NCI-H1930 (cell line): ENCODE measurements at places on chromosomes 6 and 20.
A peak's percentile ranks its signal among the peaks of the same experiment; 100 is the strongest.

DNA sequence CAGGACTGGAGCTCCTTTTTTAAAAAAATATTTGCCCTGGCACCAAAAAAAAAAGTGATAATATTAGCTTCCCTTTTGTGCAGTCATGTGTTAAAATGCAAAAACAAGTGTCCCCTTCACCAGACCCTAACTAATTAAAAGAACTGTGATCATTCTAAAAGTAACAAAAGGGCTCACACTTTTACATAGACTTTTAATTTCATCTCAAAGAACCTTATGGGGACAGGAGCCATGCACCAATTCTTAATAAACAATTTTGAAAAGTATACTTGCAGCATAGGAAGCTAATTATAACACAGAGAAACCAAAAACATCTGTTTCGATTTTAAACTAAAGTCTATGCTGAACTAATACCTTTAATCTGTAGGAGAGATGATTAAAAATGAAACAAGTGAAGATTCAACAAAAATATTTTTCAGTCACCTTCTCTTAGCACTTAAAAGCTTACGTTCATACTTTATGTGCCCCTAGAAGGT is 17.3 kb downstream of the STX7 start:
- DNase-seq: no peak

DNA sequence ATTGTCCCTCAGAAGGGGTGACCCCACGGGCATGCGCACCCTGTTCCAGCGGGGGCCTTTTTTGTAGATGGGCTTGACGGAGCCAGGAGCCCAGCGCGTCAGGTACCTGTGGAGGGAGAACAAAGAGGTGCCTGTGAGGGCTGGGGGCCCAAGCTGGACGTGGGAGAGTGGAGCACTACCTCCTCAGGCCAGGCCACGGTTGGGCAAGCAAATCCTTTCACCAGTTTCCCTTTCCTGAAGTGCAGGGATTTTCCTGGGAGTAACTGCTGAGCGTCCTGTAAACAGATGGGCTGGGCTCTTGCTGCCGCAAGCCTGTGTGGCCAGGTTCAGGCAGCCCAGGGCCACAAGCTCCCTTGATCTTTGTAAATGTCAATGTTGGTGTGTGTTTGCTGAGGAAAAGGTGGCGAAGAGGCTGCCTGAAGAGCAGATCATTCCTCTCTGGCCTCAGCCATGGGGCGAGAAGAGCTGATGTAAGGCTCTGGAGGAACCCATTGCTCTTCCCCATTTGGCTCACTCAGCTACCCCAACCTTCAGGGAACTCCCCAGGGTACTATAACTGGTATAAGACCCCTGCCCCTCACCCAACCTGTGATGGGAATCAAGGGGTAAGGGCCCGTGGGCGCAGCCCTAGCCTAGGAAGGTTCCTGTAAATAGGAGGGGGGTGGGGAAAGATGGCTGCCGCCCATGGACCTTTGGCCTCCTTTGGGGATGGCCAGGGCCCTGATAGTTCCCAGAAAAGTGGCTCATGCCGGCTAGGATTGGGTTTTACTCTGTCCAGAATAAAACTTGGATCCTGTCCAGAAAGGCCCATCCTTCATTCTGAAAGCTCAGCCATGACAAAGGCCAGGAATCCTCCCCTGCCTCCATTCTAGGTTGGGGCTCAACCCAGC is 15.5 kb downstream of the MRPS18A start:
- DNase-seq: no peak

DNA sequence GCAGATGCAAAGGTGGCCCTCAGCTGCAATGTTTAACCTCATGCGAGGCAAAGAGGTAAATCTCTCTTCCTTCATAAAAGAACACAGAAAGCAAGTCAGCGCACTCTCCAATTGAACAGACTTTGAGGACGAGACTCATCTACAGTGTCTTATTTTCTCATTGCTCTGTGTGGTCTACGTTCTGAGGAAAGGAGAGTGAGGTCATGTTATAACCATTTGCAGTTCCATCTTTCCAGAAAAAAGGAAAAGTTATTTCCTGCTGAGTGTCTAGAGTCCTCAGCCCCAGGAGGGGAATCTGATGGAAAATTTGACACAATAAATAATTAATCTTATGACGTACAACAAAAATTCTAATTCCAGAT is 35.6 kb upstream of the THBS2 start:
- DNase-seq: no peak

- DNase-seq: no peak
Measured at GRCh38 chr20:15702161-15702560, 871.1 kb downstream of the KIF16B start.

DNA sequence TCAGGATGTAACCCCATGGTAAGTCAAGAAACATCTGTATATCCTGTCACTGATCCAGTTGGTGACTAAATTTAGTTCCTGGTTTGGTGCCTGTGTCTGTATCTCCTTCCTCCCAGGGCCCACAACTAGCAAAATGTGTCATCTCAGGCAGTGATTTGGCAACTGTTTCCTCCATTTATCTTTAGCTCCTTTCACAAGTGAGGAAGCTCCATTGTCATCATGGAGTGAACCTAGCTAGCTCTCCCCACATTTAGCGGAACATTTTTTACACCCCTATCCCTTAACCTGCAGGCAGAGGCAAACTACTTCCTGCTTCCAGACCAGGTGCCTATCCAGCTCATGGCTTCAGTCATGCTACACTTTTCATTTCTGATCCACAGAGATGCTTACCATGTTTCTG is 99.5 kb downstream of the IPCEF1 start:
- no peak for DNase-seq

DNA sequence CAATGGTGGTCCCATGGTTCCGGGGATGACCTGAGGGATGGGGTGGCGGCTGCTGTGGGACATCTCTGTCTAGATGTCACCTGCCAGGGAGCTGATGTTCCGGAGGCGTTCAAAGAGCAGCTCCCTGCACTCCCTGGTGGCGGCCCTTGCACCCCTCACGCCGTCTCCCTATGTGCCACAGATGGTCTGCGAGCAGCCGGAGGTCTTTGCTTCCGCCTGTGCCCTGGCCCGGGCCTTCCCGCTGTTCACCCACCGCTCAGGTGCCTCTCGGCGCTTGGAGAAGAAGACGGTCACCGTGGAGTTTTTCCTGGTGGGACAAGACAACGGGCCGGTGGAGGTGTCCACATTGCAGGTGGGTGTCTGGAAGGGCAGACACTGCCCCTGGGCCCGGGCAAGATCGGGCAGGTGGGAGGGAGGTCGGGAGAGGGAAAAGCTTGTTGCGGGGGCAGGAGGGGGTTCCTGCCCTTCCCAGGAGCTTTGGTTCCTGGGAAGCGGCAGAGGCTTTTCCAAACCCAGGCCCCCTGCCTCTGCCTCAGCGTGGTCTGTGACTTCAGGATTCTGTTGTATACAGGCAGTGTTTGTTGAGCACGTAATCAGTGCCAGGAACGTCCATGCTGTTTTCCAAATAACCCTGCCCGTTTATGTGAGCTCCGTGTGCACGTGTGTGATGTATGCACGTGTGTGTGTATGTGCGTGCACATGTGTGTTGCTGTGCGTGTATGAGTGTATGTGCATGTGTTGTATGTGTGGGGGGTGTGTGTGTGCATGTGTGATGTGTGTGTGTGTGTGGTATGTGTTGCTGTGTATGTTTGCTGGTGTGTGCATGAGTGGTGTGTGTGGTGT is 1.9 kb downstream of the NPEPL1 start:
- no peak for DNase-seq

DNA sequence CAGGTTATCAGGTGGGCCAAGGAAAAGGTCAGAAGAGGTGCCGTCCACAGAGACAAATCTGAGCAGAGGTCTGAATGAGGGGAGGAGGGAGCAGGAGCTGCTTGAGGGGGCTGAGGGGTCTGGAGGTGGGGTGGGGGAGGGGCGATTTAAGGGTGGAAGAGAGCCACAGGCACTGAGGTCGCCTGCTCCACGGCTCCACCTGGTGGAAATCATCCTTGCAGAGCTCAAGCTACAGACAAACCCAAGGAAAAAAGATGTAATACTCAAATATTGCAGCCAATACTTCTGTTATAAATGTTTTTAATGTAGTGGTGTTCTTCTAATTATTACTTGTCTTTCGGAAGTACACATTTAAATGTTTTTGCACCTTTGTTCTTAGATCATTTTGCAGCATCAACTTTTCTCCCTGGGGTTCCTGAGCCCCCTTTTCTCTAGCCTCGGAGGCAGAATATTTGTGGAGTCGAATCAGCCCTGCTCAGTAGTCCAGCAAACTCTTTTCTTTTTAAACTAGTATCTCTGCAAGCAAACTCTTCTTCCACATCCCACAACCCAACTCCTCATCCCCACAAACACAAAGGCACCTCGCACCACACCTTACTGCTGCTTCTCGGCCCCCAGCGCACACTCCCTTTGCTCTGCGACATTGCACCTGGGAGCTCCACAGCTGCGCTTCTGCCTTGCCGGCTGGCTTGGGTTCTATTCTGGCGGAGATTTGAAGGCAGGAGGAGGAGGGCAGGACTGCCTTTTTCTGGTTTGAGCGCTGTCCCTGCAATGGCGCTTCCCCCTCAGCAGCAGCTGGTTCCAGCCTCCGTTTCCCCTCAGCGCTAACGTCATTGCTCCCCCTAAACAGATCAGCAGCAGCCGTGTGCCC is 51.0 kb upstream of the TFAP2A start:
- DNase-seq: no peak

- no peak for DNase-seq
Measured at GRCh38 chr6:34292954-34293353, 44.1 kb upstream of the SMIM29 start.

DNA sequence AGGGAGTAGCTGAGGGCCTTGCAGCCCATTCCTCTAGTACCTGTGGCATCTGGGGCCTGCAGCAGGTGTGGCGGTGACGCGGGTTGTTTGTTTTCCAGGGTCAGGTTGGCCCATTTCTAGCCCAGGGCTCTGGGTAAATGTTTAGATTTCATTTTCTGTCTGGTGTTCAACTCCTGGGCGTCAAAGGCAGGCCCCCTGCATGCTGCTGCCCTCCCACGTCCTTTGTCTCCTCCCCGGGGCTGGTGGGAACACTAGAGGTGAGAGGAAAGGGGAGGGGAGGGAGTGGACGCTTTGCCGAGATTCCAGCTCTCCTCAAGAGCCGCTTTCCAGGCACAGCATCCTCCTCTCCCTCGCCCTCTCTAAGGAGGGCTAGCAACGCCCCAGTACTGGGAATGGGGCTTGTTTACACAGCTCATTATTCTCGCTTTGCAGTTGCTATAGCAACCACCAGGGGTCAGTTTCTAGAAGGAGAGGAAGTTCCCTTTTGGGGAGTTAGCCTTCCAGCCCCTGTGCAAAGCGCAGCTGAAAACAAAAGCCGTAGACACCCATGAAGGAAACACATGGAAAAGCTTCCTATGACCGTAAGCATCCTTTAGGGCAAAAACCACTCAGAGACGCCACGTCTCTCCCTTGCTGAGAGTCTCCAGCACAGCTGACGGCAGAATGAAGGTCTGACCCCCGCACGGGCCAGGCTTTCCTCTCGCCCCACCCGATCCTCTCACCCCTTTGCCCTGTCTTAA is 170.6 kb downstream of the LY86 start:
- DNase-seq: no peak

GRCh38 chr6:3438190-3439167 is 18.4 kb downstream of the SLC22A23 start:
- DNase-seq: peak; percentile 72

GRCh38 chr6:13263669-13264068 is 64.7 kb downstream of the TBC1D7 start:
- DNase-seq: no peak

DNA sequence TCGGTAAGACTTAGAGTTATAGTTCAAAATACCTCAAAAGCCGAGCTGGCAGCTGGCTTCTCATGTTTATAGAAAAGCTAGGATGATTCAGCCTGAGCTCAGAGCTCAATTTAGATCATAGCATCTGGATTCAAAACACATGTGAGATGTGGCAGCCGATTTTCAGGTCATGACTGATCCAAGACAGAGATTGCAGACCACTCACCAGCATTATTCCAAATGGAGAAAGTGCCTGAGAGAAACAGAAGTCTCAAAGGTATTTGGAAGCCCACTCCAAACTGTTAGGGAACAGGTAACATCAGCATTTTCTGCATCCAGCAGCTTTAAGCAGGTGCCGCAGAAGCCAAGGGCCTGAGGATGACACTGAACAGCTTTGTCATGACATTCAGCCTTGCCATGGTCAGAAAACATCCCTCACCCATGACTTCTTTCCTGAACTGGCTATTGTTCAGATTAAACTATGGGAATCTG is 102.2 kb downstream of the BACH2 start:
- DNase-seq: no peak

DNA sequence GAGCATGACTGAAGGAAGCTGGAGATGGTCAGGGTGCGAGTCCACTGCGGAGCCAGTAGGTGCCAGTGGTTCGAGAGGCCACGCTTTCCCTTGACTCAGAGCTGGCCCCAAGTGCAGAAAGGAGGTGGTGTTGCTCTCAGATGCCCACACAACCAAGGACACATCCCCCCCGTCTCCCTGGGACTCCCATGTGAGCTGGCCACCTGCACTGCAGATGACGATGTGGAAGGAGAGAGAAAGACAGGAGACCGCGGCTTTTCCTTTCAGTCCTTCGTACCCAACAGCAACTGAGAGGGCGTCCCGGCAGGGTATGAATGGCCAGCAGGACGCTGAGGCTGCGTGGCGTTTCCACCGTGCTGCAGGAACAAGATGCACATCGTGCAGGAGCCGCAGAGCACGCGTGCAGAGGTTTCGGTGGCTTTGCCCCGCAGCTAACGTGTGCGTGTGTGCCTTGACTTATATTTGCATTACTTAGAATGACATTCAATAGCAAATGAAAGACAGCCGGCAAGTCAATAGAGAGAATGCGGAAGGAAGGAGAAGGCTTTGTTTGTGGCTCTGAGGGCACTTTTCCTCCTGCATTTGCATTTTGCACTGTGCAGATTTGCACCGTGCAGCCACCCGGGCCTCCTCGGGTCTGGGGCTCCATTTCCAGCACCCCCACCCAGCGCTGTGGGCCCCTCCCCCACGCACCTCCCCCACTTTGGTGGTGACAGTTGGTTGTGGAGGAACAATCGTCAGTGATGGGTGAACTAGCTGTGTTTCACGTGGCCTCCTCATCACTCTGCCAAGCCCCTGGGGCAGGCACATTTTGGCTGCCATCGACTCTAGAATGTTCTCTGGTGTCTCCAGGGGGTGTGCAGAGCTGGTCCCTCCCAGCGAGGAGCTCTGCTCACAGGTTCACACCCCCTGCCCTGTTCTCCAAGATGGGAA is 26.4 kb upstream of the BHLHE23 start:
- no peak for DNase-seq

GRCh38 chr6:52227495-52227894 is 16.8 kb downstream of the IL17F start:
- DNase-seq: no peak

DNA sequence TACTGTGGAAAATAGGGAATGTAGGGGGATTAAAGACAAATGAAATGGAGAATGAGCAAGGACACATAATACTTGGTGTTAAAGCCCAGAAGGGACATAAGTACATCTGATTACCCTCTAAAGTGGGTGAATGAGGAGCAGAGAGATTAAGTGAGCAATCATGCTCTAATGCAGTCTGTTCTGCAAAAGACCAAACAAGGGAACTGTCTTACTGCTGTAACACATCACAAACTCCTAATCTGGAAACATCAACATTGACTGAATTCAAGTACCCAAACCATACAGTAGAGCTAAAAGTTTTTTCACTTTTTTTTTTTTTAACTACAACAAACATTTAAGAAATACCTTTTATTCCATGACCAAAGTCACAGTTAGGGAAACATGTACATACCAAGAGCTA is 19.3 kb upstream of the SLC17A4 start:
- DNase-seq: no peak

- peak; percentile 57 for DNase-seq
Measured at GRCh38 chr6:33298773-33299236, at the start of gene RGL2. Gene RGL2 (minus strand): TSS chr6:33298942. CDS start chr6:33298610, 332 bp downstream.
